ENCODE measurements at places on chromosomes 1 and 21.

GRCh38 chr1:211641044-211641800 lies 34.2 kb downstream of the NEK2 start:
- DNase-seq, result no peak

- peak; percentile 31 for DNase-seq
Observed at GRCh38 chr1:22870201-22870871, 102.3 kb downstream of the LACTBL1 start.

DNA sequence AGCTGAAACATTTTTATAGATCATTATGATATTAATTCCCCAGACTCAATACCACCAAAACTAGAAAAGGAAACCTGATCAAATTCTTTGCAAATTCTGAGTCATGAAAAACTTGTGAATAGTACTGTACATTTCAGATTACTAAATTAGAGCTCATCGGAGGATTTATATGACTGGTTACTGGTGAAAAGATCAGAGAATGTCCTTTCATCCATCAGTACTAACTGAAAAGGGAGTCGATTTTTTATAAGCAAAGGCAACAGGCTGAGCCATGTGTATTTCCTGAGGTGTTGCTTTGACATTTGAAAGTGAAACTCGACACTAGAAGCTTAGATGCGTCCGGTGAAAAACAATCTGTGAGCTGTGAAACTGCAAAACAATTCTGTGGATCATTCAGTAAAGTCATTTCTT lies 155.7 kb downstream of the TNFSF18 start:
- DNase-seq, result no peak

- peak; percentile 45 for DNase-seq
Observed at GRCh38 chr1:200518524-200518923, 102.0 kb downstream of the KIF14 start.

- DNase-seq, result no peak
Observed at GRCh38 chr1:55593298-55593697, 378.1 kb upstream of the USP24 start.

All from fibroblast of skin of abdomen (primary cell).